ENCODE measurements at places on chromosomes 13 and 19.
A peak's percentile ranks its signal among the peaks of the same experiment; 100 is the strongest.

- peak; percentile 85 for DNase-seq
These were observed 1.2 kb upstream of the LENG9 start for GRCh38 chr19:54464630-54465425.

DNA sequence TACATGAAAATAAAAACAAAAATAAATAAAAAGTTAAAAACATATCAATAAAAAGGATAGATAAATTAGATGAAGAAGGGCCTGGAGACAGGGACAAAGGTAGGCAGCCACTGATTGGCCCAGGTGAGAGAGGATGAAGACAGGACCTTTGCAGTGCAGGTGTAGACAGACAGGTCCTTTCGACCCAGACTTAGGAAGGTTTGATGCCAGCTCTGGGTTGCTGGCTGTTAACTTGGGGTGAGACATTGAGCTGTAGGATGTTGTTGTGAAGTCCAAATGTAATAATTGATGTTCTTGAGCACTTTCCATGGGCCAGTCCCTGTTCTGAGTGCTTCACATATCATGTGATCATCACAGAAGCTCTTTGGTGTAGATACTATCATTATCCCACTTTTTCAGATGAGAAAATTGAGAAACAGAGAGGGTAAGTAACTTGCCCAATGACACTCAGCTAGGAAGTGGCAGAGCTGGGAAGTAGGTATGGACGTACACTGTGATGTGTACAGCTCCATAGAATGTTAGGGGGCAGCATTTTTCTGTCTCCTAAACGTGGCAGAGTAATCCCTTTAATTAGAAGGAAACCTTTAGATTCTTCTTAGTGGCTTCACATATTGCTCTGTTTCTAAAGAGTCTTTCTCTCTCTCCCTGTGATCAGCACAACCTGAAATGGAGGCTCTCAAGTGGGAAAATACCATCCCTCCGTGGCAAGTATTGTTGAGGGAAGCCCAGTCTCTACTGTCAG lies 76.0 kb upstream of the STK24 start:
- DNase-seq = no peak

GRCh38 chr19:38528931-38529330 lies 88.8 kb downstream of the MAP4K1 start:
- DNase-seq = no peak

DNA sequence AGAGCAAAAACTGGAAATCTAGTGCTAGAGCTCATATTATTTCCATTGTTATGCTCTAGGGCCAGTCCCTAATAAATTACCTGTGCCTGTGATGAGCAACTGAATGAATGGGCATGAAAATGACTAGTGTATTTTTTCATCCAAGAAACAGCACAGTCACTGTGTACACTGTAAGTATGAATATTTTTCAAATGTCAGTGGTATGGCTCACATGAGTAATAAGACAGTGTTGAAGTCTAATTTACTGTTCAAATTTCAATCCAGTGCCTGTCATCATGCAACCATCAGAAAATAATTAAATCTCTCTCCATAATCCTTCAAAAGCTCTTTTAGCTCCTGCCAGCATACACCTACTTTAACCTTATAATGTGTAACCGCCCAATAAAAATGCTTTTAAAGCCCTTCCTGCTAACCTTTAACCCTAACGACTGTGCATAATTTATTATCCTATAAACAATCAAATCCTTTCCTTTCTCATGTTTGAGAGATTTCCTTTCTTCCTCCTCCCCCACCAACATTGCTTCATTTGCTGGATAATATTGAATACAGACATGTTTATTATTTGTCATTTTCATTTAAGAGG lies 378.3 kb downstream of the GPC5 start:
- no peak for DNase-seq

DNA sequence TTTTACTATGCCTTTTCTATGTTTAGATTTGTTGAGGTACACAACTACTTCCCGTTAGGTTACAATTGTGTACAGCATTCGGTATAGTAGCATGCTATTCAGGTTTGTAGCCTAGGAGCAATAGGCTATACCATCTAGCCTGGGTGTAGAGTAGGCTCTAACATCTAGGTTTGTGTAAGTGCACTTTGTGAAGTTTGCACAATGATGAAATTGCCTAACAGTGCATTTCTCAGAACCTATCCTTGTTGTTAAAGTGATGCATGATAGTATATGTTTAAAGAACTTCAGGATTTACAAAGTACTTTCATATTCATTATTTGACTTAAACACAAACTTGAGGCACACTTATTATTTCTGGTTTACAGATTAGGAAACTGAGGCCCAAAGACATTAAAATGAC lies 11.5 kb upstream of the SERPINE3 start:
- DNase-seq = no peak

- peak; percentile 52 for DNase-seq
These were observed 873.8 kb downstream of the SLITRK6 start for GRCh38 chr13:84925443-84925842.

- DNase-seq = no peak
These were observed 5.0 kb upstream of the PTGER1 start for GRCh38 chr19:14479975-14480699.

- no peak for DNase-seq
These were observed 1.3 kb upstream of the CD177 start for GRCh38 chr19:43351998-43352746.

GRCh38 chr13:34161931-34162543 lies 344.1 kb downstream of the RFC3 start:
- no peak for DNase-seq

DNA sequence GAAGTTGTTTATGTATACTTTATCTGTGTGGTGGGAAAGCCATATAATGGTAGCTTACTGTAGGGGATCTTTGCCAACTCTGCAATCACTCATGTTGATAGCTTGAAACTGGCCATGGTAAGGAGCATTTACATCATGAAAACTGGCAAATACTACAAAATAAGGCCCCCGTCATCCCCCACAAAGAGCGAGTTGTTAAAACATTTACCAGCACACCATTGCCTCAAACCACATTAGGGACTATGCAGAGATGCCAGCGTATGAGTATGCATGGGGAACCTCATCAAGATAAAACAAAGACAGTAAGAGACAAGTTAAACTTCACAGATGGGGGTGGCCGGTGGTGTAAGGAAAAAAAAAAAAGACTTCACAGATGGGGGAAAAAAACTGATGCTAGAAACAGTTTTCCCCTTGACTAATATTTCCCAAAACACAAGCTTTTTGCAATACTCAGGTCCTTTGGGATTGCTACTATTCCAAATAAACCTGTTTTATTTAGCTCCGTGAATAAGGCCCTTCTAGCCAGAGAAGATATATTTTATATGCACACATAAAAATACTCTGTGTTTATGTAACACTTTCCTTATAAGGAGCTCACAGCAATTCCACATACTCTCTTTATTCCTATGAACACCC lies 70.6 kb upstream of the SERP2 start:
- no peak for DNase-seq

GRCh38 chr13:68713394-68713793 lies 1394.2 kb upstream of the ATXN8OS start:
- no peak for DNase-seq

- peak; percentile 27 for DNase-seq
These were observed 122.4 kb upstream of the FREM2 start for GRCh38 chr13:38564256-38565150.

DNA sequence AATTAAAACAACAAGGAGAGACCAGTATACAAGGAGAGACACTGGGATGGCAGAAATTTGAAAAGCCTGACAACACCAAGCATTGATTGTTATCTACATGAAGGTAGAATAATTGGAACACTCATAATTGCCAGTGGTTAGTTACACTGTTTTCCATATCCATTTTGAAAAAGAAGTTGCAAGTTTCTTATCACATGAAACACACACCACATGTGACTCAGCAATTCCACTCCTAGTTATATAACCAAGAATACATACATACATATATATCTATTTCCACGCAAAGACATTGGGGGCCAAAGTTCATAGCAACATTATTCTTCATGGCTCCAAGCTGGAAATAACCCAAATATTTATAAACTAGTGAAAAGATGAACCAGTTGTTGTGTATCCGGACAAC lies 15.2 kb upstream of the PABPC3 start:
- DNase-seq = no peak

DNA sequence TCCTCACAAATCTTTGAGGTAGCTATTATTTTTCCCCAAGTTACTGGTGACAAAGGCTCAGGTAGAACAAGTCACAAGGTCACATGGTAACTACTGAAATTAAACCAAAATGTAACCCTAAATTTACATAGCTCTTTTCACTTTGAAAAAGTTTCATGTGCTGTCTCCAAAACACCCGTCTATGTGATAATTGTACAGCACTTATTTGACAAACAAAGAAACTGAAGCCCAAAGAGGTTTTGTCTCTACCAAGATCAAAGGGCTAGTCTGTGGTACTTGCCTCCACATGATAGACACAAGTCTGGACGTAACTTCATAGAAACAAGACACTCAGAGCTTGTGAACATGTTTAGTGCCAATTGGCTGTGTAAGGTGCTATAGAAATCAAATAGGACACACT lies 108.3 kb downstream of the SACS start:
- DNase-seq = peak; percentile 45

- DNase-seq = no peak
These were observed 19.8 kb downstream of the KANK2 start for GRCh38 chr19:11177592-11177991.

- no peak for DNase-seq
These were observed 7.7 kb upstream of the LGALS7 start for GRCh38 chr19:38781058-38781457.

- peak; percentile 1 for DNase-seq
These were observed 324.9 kb upstream of the SPRY2 start for GRCh38 chr13:80665792-80666333.

DNA sequence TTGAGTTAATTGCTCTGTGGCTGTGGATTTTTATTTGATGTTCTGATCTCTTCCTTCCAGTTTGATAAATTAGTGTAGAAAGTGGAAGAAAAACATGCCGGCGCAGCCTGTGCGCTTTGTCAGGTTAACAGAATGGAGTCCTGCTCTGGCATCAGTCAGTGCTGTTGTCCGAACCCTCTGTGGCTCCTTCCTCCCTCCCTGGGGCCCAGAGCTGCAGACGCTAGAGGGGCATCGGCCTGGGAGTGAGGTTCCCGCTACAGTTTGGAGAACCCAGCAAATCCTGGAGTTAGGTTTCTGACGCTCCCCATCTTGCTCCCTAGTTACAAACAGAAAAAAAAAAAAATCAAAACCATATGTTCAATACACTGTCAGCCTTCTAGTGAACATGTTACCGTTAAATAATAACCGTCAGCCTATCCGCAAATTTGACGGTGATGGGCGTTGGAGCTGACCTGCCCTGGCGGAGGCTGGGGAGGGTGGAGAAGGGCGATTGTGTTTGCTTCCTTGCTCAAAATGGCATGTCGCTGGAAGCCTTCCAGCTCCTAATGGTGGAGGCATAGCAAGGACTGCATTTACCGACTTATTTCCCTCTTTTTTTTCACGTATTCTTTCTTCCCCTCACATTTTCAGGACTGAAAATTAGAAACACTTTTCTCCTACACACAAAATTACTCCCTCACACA lies 13.6 kb downstream of the MBNL2 start:
- no peak for DNase-seq

GRCh38 chr13:110307767-110308655 lies 927 bp downstream of the COL4A2 start:
- peak; percentile 67 for DNase-seq

GRCh38 chr13:39982745-39983144 lies 327.3 kb downstream of the COG6 start:
- no peak for DNase-seq

DNA sequence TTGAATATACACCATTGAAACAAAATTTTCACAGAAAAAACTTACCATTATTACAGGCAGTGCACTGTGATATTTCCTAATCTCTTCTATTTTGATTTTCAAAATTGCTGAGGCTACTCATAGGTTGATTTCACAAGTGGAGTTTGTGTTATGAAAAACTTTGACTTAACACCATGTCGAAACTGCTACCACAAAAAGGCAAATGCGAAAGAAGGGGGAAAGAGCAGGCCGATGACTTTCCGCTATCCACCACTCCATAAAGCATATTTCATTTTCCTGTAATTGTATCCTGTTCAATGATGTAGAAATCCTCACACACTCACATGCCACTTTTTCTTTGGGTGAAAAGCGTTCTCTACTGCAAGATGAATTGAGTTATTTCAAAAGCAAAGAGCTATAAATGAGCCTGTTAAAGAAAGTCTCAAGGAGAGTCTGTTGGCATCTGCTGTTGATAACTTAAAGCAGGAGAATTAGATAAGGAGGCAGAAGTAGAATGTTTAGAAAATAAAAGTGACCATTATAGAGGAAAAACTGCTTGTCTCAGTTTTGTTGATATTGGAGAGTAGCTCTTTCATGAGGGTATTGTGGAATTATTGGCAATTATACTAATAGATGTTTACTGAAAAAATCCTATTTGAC lies 18.8 kb downstream of the KL start:
- DNase-seq = no peak

DNA sequence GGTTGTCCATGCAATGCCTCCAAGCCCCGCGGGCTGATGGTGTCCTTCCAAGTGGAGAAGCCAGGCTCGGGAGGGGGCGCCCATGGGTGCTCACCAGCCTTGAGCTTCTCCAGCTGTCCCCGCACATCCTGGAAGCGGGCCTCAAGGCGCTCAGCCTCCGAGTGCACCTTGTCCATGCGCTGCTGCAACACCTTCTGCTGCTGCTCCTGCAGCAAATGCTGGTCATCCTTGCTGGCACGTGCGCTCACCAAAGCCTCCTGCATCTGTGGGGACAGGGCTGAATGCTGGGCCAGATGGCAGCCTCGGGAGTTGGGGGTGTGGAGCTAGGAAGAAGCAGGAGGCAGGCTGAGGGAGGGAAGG lies 22.8 kb upstream of the EMP3 start:
- DNase-seq = no peak

- DNase-seq = no peak
These were observed 95.3 kb upstream of the GPR12 start for GRCh38 chr13:26855921-26856320.

- DNase-seq = no peak
These were observed 232.6 kb downstream of the EFNB2 start for GRCh38 chr13:106302843-106303242.

All from mammary epithelial cell (primary cell).